ENCODE measurements at places on chromosomes 3 and 15.

- no peak for DNase-seq
These were observed 196.8 kb upstream of the MBNL1 start for GRCh38 chr3:152071924-152072323.

DNA sequence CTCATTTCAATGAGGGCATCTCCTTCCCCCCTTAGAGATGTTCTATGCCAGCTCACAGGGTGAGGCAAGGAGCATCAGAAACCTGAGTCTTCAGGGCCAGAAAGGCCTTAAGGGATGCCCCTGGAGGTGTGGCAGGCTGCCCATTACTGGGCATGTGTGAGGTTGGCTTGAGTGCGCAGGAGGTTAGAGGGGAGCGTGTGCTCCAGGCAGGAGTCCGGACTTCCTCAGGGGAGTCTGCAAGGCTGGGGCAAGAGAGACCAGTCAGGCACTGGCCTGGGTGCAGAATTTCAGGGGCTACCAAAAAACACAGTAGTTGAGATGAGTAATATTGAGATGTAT, 1.9 kb downstream of the LOXL1 start:
- DNase-seq: peak; percentile 32

DNA sequence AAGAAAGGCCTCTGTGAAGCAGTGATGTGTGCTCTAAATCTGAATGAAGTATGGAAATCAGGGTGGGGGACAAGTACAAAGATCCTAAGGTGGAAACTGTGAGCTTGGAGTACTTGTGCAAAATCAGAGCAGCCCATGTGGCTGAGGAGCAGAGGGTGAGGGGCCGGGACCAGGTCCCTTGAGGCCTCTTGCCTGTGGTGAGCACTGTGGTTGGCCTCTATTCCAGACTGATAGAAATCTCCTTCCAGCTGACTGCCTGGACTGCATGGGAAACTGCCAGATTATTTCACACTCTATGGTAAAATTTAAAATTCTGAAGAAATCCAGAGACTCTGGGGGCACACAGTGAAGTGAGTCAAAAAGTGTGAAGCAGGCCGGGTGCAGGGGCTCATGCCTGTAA, 81.4 kb downstream of the TM4SF4 start:
- DNase-seq: peak; percentile 68

DNA sequence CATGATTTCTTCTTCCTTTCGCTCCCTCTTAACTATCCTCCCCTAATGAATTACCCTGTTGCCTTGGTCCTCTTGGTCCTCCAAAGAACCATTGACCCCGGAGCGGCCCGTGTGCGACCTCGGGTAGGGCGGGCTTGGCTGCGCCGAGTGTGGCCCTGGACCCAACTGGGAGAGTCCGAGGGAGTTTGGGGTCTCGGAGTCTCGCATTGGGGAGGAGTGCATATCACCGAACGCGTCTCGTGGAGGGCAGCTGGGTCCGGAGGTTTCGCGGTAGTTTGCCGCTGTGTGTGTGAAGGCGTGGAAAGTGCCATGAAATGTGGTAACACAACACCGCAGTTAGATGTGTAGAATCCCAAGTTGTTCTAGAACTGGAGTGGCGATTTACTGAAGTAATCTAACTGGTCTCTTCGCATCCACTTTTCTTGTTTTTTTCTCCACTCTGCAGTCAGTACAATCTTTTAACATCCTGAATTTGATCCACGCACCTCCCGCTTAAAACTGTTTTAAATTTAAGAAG, 363 bp downstream of the GTF2E1 start:
- DNase-seq: no peak

DNA sequence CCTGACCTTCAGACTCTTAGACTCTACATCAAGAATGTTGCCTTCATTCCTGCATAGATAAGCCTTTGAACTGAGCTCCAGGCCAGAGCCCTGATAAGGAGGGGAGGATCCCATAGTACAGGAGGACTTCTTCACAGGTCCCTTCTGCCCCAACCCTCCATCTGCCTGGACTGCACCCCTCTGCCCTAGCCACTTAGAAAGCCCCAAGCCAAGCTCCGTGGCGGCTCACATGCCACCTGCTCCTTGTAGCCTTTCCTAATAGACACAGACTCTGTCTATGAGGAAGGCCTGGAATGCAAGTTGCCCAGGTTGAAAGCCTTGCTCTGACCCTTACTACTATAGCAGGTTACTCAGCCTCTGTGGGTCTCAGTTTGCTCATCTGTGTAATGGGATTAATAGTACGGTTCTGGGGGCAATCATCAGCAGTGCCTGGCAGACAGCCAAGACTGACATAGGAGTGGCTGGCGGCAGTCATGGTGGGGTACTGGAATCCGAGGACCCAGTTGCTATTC, 11.6 kb downstream of the PCSK6 start:
- DNase-seq: peak; percentile 39

GRCh38 chr15:76529911-76530310, 193.3 kb downstream of the ISL2 start:
- no peak for DNase-seq

DNA sequence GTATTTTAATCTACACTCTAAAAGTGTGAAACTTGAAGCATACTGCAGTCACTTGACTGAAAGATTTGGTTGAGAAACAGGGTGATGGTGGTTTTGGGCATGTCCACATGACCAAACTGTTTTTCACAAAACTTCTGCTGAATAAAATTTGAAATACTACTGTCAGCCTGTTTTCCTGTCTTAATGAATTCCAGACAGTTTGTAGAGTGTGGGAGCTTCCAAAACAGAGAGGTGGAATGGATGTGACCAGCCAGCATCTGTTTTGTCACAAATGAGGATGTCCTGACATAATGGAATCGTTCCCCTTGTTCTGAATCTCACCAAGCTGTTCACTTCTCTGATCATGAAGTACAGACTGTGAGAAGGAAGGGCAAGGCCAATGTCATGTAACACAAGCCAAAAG, 11.8 kb downstream of the MITF start:
- DNase-seq: no peak

GRCh38 chr15:72306211-72306785, 13.7 kb downstream of the CELF6 start:
- no peak for DNase-seq

DNA sequence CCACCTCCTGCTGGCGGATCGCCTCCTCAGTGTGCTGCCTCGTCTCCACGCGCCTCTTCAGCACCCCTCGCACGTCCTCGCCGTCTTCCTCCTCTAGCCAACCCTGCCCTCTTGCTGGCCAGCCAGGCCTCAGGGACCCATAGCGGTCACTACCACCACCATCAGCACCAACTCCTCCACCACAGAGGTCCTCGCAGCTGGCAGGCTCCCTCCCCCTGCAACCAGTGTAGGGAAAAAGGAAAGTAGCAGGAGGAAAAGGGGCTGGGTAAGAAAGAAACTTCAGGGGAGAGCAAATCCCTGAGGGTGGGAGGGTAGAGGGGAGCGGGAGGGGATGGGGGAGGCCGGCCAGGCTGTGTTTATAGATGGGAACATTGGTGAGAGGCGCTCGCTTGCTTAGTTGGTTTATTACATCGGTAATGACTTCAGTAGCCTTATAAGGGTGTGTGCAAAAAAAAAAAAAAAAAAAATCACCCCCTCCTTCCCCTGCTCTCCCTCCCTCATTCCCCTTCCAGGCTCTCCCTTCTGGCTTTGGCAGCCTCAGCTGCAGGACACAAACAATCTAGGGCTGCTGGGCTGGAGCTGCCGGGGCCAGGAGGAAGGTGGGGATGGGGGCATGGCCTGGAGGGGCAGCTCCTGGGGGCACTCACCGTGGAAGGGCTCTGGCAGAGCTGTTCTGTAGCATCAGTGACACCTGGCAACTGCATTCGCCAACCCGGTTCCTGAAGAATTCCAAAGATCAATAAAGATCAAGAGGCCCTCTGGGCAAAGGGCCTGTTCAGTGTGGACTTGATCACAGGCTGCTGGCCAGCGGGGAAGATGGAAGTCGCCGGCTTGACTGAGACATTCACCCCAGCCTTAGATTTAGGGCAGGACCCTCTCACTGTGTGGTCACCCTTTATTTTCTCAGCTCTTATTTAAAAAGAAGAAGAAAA, 116.2 kb upstream of the HACD2 start:
- DNase-seq: no peak

DNA sequence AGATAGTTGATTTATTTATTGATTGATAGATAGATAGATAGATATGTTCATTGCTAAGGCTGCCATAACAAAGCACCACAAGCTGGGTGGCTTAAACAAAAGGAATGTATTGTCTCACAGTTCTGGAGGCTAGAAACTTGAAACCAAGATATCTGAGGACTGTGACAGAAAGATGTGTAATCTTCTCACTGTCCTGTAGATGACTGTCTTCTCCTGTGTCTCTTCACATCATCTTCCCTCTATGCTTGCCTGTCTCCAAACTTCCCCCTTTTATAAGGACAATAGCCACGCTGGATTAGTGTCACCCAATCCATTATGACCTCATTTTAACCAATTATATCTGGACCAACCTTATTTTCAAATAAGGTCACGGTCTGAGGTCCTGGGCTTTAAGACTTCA, 40.9 kb downstream of the GNB4 start:
- DNase-seq: no peak

GRCh38 chr15:90184786-90185704, 16.1 kb upstream of the SEMA4B start:
- peak; percentile 82 for DNase-seq

GRCh38 chr3:33798113-33798417, 365 bp upstream of the PDCD6IP start:
- DNase-seq: no peak

- no peak for DNase-seq
These were observed 31.8 kb downstream of the UPK1B start for GRCh38 chr3:119205209-119205608.

DNA sequence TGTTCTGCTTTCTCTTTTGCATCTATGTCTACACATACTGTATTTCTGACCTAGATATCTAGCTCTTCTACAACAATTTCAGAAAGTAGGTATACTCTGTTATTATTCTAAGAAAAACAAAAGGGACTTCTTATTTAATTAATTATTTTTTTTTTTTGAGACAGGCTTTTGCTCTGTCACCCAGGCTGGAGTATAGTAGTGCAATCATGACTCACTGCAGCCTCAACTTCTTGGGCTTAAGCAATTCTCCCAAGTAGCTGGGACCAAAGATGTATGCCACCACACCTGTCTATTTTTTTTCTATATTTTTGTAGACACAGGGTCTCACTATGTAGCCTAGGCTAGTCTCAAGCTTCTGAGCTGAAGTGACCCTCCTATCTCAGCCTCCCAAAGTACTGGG, 130.6 kb downstream of the MBNL1 start:
- DNase-seq: no peak

DNA sequence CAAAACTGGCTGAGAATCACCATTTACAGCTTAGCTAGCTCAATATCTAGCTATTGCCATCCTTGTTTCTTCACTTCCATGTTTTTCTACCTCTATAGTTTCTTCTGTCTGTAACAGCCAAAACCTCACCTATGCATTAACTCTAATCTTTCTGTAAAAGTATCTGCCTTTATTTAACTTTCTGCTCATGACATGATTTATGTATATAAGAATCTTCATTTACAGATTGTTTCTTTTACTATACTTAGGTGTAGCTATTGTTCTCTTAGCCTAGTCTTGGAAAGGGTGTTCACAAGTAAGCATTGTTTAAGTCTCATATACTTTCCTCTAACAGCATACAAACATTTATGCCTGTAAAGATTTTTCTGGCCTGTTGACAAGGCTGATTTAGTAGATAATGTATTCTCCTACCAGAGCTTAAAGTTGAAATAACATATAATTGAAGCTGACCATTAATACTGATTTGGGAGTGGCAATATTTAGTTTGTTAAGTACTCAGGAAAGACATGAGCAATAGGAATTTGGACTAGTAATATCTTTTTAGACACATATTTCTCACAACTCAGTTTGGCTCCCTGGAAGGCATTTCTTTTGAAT, 9.4 kb downstream of the FILIP1L start:
- DNase-seq: no peak

DNA sequence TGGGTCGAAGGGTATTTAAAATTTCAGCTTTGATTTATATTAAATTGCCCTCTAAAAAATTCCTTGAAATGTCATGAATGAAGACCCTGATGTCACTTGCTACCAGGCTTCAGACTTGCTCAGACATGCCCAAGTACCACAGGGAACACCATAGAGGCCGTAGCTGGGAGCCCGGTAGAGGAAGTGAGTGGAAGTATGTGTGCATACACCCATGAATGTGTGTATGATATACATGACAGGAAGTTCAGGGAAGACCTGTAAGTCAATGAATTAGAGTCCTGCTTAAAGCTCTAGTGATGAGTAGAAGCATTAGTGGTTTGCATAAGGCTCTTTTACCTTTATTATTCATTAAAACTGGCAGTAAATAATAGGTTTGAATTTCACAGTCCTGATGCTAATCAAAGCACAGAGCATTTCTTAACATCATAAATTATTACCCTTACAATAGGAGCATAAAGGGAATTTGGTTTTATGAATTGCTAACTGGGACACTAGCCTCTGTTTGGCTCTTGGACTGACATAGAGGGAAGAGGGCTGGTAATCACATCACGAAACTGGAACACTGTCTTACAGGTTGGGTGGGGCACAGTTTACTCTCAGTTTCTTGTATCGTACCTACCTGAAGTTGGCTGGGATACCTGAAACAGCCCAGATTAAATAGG, 144.4 kb downstream of the CHST2 start:
- no peak for DNase-seq

- DNase-seq: no peak
These were observed at the start of gene FURIN for GRCh38 chr15:90868261-90868689. TSS of gene FURIN (plus strand) at chr15:90868588. CDS start at chr15:90875741, 7,153 bp downstream.

DNA sequence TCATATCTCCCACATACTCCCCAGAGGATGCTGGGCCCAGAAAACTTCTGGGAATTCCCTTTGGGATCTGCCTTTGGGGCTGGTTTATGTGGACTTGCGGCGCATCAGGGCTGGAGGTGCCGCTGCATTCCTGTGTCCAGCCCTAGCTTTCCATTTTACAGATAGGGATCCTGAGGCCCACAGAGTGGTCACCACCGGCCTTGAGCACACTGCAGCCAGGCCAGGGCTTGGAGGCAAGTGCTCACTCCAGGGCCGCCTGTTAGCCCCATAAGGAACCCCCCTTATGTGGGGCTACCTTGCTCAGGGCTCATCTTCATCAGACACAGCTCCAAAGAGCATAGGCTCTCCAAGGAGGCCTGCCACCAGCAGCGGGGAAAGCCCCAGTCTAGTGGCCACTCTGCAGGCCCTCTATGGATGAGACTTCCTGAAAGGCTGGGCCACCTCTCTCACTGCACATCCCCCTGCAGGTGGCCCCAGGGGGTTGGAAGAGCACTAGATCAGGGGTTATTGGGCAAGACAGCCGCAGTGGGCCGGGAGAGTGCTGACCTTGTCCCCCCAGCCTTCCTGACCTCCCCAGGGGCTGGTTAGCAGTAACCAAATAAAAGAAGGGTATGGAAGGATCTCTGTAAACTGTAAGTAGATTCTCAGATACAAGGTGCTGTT, 9.2 kb upstream of the ATP2B2 start:
- no peak for DNase-seq
